Colonic mucosa (tissue), 4 donors: ENCODE measurements at places on chromosomes 12 and 14. TPM values are rescaled to one million over a fixed set of nuclear protein-coding genes. Genes with fewer than 3 reads are reported as not detected.

The KRT77 gene
- not detected for total RNA-seq

GRCh38 chr14:21974741-21975140, 301.1 kb upstream of the OR4E1 start:
- H3K4me3 ChIP-seq, result no peak overlapping the region
- H3K4me1 ChIP-seq, result no peaks in the 10 kb centered on the region
- H3K27ac ChIP-seq, result no peak overlapping the region
- H3K27me3 ChIP-seq, result no peaks in the 10 kb centered on the region

The GPR162 gene
- 2.7 TPM for total RNA-seq

DNA sequence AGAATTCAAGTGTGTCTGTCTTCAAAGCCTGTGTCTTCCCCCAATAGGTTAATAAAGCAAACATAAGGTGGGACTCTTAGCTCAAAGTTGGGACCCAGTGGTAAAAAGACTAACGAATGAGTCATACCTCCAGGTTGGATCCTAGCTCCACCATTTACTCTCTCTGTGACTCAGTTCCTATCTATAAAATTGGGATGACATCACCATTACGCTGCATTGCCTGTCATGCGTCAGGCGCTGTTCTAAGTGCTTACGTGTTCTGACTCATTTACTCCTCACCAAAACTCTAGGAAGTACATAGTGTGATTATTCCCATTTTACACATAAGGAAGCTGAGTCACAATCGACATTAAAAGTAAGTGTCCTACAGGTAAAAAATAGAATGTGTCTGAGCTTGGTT, 915.8 kb downstream of the VRK1 start:
- no peak for DNase-seq
- H3K27me3 ChIP-seq, result no peaks in the 10 kb centered on the region
- no peaks in the 10 kb centered on the region for H3K36me3 ChIP-seq
- H3K27ac ChIP-seq, result no peak overlapping the region
- no peaks in the 10 kb centered on the region for H3K4me1 ChIP-seq

GRCh38 chr14:36676236-36676635, 14.6 kb downstream of the PAX9 start:
- no peak overlapping the region for H3K4me3 ChIP-seq
- no peaks in the 10 kb centered on the region for H3K27me3 ChIP-seq
- H3K27ac ChIP-seq, result no peak overlapping the region
- no peaks in the 10 kb centered on the region for H3K4me1 ChIP-seq
- no peaks in the 10 kb centered on the region for H3K36me3 ChIP-seq

DNA sequence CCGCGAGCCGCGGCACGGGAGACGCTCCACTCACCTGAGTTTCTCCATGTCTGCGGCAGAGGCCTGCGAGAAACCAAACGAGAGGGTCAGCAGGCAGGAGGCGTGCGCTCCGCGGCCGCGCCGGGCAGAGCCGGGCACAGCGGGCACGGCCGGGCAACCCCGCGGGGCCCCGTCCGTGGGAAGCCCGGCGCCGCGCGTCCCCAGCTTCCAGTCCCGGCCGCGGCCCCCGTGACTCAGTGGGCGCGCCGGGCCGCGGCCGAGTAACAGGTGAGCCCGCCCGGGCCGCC, 19.4 kb downstream of the BEGAIN start:
- no peaks in the 10 kb centered on the region for H3K4me1 ChIP-seq
- DNase-seq, result no peak
- H3K27ac ChIP-seq, result no peak overlapping the region

GRCh38 chr12:54956818-54957641, 27.5 kb downstream of the TESPA1 start:
- no peak overlapping the region for H3K4me3 ChIP-seq
- H3K4me1 ChIP-seq, result no peaks in the 10 kb centered on the region
- H3K27ac ChIP-seq, result no peak overlapping the region

- H3K27me3 ChIP-seq, result no peaks in the 10 kb centered on the region
- peak overlapping the region; percentile 1 for H3K27ac ChIP-seq
- DNase-seq, result no peak
These were observed 25.7 kb downstream of the MOK start for GRCh38 chr14:102279282-102279681.

DNA sequence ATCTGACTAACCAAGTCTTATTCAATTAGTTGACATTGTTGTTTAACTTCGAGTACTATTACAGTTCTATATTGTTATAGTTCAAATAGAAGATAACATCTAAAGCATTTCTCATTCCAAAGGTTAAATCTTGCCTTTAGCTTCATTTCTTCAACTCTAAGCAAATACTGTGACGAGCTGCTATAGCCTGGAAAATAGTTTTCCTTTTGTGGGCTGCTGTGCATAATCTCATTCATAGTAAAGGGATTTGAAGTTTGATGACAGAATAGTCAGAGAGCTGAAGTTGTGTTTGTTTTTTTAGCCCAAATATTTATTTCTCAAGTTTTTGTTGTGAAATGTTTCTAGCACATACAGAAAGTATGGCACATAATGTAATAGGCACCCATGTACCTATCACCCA, 13.4 kb downstream of the PSEN1 start:
- no peak for DNase-seq
- peaks cover 8% of the 10 kb centered on the region for H3K36me3 ChIP-seq
- no peak overlapping the region for H3K27ac ChIP-seq
- no peaks in the 10 kb centered on the region for H3K27me3 ChIP-seq

The IAPP gene
- not detected for total RNA-seq

- H3K4me1 ChIP-seq, result no peaks in the 10 kb centered on the region
- H3K4me3 ChIP-seq, result no peak overlapping the region
- H3K27ac ChIP-seq, result no peak overlapping the region
- DNase-seq, result no peak
- no peaks in the 10 kb centered on the region for H3K36me3 ChIP-seq
- H3K27me3 ChIP-seq, result no peaks in the 10 kb centered on the region
These were observed 252.6 kb downstream of the ACSS3 start for GRCh38 chr12:81330480-81330879.

DNA sequence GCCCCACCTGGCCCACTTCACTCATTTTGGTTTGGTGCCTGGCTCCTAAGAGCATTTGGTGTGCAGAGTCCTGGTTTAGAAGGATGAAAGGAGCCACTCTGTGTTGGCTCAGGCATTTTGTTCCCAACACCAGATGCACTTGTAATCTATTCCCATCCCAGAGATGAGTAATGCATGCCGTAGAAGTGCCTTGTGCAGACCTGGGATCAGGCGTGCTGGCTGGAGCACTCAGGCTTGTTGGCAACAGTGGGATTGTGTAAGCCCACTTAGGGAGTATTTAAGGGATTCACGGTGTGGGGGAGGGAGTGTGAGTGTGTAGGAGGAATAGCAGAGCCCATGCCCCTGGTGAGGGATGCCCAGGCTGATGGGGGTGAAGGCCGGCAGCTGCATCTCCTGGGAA, 501.5 kb upstream of the TBX3 start:
- H3K4me3 ChIP-seq, result no peak overlapping the region
- H3K36me3 ChIP-seq, result no peaks in the 10 kb centered on the region
- no peaks in the 10 kb centered on the region for H3K27me3 ChIP-seq
- H3K27ac ChIP-seq, result no peak overlapping the region

DNA sequence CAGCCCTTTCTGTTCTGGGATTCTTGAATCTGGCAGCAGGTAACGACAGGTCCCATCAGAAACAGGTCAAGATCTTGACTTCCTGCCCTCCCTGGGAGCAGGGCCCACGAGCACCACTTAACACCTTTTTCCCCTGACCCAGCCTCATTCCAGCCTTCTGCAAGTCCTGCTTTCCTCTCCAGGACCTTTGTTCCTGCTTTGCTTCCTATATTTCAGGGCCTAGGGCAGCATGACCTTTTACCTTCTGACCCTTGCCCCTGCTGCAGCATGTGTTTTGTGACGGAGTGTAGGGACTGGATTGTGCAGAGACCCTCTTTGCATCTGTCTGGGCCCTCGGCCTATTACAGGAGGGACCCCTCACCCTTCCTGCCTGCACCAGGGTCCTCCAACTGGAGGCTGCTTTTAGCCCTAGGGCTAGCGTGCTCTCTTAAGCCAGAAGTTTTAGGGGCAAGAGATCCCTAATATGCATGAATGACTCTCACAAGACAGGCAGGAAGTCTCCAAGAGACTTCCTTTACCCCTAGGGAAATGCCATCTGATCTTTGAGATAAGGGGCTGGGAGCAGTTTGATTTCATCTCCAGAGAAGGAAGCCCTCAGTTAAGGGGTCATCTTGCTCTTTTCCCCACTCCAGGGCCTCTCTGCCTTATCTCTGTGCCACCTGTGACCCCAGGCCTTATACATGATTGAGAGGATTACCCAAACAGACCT, 209.4 kb upstream of the BCL2L14 start:
- no peaks in the 10 kb centered on the region for H3K36me3 ChIP-seq
- peaks cover under 1% of the 10 kb centered on the region for H3K4me1 ChIP-seq
- DNase-seq, result no peak
- no peak overlapping the region for H3K27ac ChIP-seq

- DNase-seq, result no peak
- H3K36me3 ChIP-seq, result no peaks in the 10 kb centered on the region
- no peaks in the 10 kb centered on the region for H3K27me3 ChIP-seq
- H3K27ac ChIP-seq, result no peak overlapping the region
- H3K4me3 ChIP-seq, result no peak overlapping the region
These were observed 53.7 kb downstream of the SYT1 start for GRCh38 chr12:78918268-78918667.

- H3K27me3 ChIP-seq, result no peaks in the 10 kb centered on the region
- no peaks in the 10 kb centered on the region for H3K36me3 ChIP-seq
- H3K27ac ChIP-seq, result no peak overlapping the region
- no peaks in the 10 kb centered on the region for H3K4me1 ChIP-seq
These were observed 439.4 kb downstream of the PCNX1 start for GRCh38 chr14:71346685-71347084.

DNA sequence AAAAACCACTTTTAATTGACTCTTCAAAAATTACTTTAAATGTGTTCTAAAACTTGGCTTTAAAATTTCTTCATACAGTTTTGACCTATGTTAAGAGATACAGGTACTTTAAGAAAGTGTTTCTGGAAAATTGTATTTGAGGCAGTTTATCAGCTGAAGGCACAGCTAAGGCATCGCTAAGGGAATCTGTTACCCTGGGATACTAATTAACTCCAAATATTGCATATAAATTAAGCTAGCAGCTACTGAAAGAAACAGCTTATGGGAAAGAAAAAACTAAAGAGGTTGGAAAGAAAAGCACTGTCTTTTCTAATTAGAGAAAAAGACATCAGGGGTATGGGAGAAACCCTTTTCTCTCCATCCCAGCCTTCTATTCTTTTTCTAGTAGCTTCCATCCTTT, 134.1 kb upstream of the SLC35F4 start:
- H3K27ac ChIP-seq, result no peak overlapping the region
- no peaks in the 10 kb centered on the region for H3K4me1 ChIP-seq
- H3K36me3 ChIP-seq, result no peaks in the 10 kb centered on the region
- H3K4me3 ChIP-seq, result no peak overlapping the region

The MORN3 gene
- not detected for total RNA-seq

- no peak overlapping the region for H3K27ac ChIP-seq
- no peak overlapping the region for H3K4me3 ChIP-seq
- no peak for DNase-seq
These were observed 513.8 kb upstream of the CCDC196 start for GRCh38 chr14:65972346-65972870.

The KRT83 gene
- total RNA-seq, result not detected

GRCh38 chr12:1692895-1693610, 2.2 kb downstream of the ADIPOR2 start:
- no peak overlapping the region for H3K27ac ChIP-seq
- no peaks in the 10 kb centered on the region for H3K27me3 ChIP-seq
- H3K36me3 ChIP-seq, result no peaks in the 10 kb centered on the region
- no peak for DNase-seq

- no peaks in the 10 kb centered on the region for H3K4me1 ChIP-seq
- H3K36me3 ChIP-seq, result no peaks in the 10 kb centered on the region
- no peak overlapping the region for H3K4me3 ChIP-seq
These were observed 630.9 kb downstream of the TMTC2 start for GRCh38 chr12:83317595-83317994.

The CCDC196 gene
- total RNA-seq, result 0.82 TPM

The NR2C1 gene
- total RNA-seq, result 25.7 TPM

- H3K27me3 ChIP-seq, result no peaks in the 10 kb centered on the region
- no peak overlapping the region for H3K4me3 ChIP-seq
- no peak for DNase-seq
- no peaks in the 10 kb centered on the region for H3K4me1 ChIP-seq
- no peak overlapping the region for H3K27ac ChIP-seq
- no peaks in the 10 kb centered on the region for H3K36me3 ChIP-seq
These were observed 208.0 kb downstream of the SLC41A2 start for GRCh38 chr12:104750061-104750460.

The GLI1 gene
- total RNA-seq, result 2.0 TPM

GRCh38 chr12:120049426-120049825, 60.4 kb downstream of the BICDL1 start:
- H3K4me1 ChIP-seq, result no peaks in the 10 kb centered on the region
- no peak for DNase-seq
- H3K36me3 ChIP-seq, result no peaks in the 10 kb centered on the region
- no peak overlapping the region for H3K4me3 ChIP-seq
- no peak overlapping the region for H3K27ac ChIP-seq

- no peak for DNase-seq
- H3K4me1 ChIP-seq, result no peaks in the 10 kb centered on the region
- H3K27me3 ChIP-seq, result no peaks in the 10 kb centered on the region
- H3K36me3 ChIP-seq, result no peaks in the 10 kb centered on the region
- H3K4me3 ChIP-seq, result no peak overlapping the region
These were observed 122.9 kb upstream of the PCED1B start for GRCh38 chr12:46956451-46957035.

The POTEG gene
- total RNA-seq, result not detected

DNA sequence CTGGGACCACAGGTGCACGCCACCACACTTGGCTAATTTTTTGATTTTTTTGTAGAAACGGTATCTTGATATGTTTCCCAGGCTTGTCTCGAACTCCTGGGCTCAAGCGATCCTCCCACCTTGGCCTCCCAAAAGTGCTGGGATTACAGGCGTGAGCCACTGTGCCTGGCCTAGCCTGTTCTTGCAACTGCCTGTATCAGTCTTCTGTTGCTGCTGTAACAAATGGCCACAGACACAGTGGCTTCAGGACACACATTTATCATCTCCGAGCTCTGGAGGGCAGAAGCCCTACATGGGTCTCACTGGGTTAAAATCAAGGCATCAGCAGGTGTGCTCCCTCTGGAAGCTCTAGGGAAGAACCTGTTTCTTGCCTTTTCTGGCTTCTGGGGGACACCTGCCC, 79.9 kb upstream of the NCOR2 start:
- no peak overlapping the region for H3K4me3 ChIP-seq
- no peaks in the 10 kb centered on the region for H3K27me3 ChIP-seq
- no peak for DNase-seq
- H3K27ac ChIP-seq, result no peak overlapping the region
- H3K4me1 ChIP-seq, result no peaks in the 10 kb centered on the region

The SRGAP1 gene
- 8.7 TPM for total RNA-seq

DNA sequence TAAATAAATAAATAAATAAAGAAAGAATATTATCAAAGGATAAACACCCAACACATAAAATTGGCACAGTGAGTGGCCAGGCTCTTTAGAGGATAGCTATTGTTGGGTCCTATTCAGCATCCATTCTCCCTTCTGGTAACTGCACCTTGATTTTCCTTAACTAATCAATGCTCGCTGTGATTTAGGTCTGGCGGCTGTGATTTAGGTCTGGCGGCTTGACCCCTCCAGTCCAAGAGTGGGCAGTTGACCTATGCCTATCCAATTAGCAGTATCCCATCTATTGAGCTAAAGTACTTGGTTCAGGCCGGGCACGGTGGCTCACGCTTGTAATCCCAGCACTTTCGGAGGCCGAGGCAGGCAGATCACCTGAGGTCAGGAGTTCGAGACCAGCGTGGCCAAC, 9.7 kb upstream of the SLC15A4 start:
- DNase-seq, result no peak
- H3K4me3 ChIP-seq, result no peak overlapping the region
- no peaks in the 10 kb centered on the region for H3K27me3 ChIP-seq
- H3K4me1 ChIP-seq, result no peaks in the 10 kb centered on the region
- no peaks in the 10 kb centered on the region for H3K36me3 ChIP-seq
